ENCODE measurements at places on chromosomes 6 and 20.

- DNase-seq = no peak
Measured at GRCh38 chr6:156771047-156771446, 6.1 kb upstream of the ARID1B start.

DNA sequence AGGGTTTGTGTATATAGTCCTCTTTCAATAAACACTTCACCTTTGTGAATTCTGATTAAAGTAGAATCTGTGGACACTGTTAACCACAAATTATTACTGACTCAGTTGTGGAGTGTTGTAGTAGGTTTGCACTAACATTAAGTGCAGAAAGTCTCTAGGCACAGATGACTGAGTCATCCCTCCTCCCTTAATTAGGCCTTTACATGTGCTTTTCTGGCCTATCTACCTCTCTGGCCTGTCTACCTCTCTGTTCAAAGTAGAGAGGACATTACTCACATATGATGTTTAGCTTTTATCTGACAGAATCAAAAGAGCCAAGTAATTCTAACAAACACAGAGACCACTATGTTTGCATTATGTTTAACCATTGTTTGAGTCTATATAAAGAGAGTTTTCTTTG lies 783.0 kb downstream of the TENT5A start:
- DNase-seq = no peak

- DNase-seq = no peak
Measured at GRCh38 chr6:89842228-89842627, 12.5 kb downstream of the CASP8AP2 start.

DNA sequence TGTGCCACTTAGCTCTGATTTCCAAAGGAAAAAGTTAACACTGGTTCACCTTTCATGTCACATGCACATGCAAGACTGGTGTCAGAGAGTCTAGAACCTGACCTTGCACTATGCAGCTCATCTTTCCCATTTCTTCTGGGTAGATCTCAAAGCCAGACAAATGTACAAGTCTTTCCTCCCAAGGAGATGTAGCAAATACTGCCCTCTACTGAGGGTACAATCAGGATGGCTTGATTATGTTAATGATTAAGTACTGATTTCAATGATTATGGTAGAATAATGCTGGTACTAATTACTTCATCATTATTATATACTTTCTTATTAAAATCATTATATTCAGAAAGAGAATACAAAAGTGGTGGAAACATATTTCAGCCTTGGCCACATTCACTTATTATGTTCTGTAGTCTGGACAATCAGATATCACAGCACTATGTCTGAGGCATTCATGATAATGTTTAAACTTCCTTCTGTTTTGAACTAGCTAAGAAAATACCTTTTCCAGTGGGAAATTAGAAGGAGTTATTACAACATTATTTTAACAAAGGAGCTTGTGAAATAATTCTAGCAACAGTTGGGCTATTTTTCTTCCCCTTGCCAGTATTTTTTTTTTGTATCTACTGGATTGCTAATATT lies 68.5 kb upstream of the FOXO3 start:
- peak; percentile 42 for DNase-seq

- no peak for DNase-seq
Measured at GRCh38 chr20:45934046-45934585, 367 bp upstream of the PCIF1 start.

DNA sequence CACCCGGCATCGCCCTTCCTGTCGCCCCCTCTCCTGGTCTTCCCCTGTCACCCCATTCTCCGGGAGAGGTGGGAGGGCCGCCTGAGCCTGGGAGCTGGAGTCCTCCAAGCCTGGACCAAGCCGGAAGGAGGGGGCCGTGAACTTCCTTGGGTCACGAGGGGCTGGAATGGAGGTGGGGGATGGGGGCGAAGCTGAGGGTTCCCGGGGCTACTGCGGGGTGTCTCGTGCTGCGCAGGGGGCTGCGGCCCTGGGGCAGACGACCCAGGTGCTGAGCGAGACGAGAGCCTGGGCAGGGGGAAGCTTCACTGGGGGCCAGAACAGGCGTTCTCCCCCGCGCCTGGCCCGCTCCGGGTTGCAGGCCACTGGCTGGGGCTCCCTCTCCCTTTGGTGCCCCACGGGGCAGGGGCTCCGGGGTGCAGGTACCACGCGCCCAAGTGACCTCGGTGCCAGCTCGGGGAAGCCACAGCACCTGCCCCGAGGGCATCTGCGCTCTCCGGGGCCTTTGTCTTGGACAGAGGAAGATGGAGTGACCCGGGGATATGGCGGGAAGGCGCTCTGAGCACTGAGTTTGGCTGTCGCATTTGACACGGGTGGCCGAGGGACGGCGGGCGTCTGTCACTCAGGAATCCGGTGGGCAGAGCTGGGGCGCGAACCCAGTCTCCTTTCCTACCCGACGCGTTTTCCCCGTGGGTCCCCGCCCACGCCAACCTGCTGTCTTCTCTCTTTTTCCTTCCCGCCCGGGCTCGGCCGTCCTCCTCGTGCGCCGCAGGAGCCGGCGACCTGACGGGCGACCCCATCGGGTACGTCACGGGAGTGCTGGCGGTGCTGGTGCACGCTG lies 1.2 kb downstream of the SLC35D3 start:
- peak; percentile 2 for DNase-seq

All from CD4-positive, alpha-beta T cell treated with Interleukin-17A for 1 hour (primary cell).